GM20000 (cell line): ENCODE measurements at places on chromosomes 5 and 9.

GRCh38 chr5:1652873-1653697, 129.3 kb upstream of the LPCAT1 start:
- no peak for DNase-seq

DNA sequence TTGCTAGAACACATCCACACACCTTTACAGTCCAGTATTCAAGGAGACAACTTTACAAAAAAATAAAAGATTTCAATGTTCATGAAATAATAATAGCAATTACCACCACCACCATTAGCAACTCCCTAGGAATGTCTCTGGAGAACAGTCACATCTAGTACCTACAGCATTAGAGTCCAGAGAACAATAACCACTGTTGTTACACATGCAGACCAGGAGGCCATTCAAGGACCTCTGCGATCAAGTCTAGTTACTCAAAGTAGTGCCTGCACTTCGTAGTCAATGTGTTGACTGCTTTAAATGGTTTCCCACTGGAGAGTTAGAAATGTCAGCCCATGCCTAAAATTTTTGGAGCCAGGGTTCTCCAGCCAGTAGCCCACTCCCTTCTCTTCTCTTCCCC, 244.4 kb downstream of the DEPDC1B start:
- no peak for DNase-seq

GRCh38 chr9:86458191-86458855, 104.1 kb upstream of the TUT7 start:
- DNase-seq = no peak

GRCh38 chr5:2523180-2523579, 228.3 kb downstream of the IRX2 start:
- no peak for DNase-seq
